ENCODE measurements at places on chromosomes 2 and 18.

GRCh38 chr2:127531221-127531648 is 4.2 kb upstream of the MYO7B start:
- DNase-seq = no peak

GRCh38 chr2:166376488-166376828 is 714 bp upstream of the SCN9A start:
- DNase-seq = no peak

GRCh38 chr2:85131116-85131515 is 2.1 kb upstream of the TCF7L1 start:
- no peak for DNase-seq

DNA sequence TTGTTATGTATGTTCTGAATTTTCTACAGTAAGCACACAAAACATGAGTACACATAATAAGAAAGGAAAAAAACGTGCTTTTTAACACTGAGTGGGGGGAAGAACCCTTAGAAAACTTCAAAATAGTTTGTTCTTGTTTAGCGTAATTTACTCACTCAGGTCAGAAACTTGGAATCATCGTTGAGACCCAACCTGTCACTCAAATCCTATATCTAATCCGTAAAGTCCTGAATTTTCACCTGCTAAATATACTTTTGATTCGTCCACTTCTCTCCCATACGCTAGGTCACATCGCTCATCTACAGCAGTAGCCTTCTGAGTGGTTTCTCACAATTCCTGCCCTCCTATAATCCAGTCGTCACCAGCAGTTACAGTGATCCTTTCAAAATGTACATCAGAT is 767 bp downstream of the TPRKB start:
- DNase-seq = no peak

DNA sequence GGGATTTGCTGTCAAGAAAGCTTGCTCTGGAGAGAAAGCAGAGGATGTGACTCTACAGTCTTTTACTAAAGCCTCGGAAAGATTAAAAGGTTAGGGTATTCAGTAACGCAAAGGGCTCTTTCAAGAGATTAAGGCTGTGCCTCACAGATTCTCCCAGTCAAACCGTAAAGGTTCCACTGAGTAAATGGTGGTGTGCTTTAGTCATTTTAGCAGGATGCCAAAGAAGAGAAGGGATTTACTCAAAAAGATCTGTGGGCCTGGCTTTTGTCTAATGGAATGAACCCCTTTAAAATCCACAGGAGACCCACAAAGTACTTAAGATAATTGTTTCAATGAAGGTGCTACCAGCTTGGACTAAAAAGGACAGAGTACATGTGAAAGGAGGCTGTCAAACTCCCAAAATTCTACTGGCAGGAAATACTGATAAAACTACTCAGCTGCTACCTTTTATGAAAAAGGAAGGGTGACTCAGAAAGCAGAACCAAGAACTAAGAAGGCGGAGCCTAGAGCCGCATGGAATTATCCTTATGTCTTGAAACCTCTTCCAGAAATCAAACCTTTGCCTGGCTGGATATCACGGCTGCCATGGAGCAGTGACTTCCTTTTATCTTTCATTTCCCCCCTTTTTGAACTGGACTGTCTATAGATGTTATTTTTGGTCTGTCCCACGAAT is 670.2 kb upstream of the ZEB2 start:
- no peak for DNase-seq

- no peak for DNase-seq
Observed at GRCh38 chr2:52749764-52750163, 1017.8 kb upstream of the CHAC2 start.

DNA sequence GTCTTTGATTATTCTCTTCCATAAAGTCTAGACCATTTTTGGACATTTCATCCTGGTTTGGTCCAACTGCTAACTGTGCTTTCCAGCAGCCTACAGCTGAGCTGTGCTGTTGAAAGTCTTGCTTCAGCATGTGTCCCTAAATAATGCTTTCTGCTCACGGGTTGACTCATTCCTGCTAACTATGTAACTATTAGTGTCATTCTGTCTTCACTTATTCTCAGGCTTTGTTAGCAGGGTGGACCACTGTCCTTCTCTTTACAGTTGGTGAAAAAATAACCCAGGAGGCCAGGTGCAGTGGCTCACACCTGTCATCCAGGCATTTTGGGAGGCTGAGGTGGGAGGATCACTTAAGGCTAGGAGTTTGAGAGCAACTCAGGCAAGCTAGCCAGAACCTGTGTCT is 8.9 kb downstream of the ADAM23 start:
- no peak for DNase-seq

GRCh38 chr2:104769096-104769495 is 84.8 kb upstream of the POU3F3 start:
- peak; percentile 14 for DNase-seq

DNA sequence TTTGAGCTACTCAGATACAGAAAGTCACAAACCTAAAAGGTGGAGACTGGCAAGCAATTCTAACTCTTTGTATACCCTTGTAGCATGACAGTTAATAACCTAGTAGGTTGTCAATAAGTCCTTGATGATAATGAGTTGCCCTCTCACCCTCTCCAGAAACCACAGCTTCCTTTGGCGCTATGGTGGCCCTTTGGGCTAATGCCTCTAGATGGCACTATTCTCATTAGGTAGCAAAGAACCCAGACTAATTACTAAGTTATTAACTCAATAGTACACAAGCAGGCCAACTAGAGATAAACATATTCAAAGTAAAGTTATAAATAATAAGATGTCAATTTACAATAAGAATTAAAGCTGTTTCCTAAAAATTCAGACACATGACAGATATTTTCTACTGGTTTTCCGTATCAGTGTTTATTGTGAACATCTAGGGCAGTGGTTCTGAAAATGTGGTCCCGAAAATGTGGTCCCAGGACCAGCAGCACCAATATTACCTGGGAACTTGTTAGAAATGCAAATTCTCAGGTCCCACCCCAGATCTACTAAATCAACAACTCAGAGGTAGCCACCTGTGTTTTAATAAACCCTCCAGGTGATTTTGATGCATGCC is 41.1 kb downstream of the LDAH start:
- no peak for DNase-seq

GRCh38 chr2:64466478-64467085 is 12.6 kb downstream of the LGALSL start:
- no peak for DNase-seq

GRCh38 chr18:2905854-2906703 is 59.3 kb downstream of the EMILIN2 start:
- peak; percentile 11 for DNase-seq

GRCh38 chr18:23020555-23021294 is 87.6 kb downstream of the RBBP8 start:
- no peak for DNase-seq

DNA sequence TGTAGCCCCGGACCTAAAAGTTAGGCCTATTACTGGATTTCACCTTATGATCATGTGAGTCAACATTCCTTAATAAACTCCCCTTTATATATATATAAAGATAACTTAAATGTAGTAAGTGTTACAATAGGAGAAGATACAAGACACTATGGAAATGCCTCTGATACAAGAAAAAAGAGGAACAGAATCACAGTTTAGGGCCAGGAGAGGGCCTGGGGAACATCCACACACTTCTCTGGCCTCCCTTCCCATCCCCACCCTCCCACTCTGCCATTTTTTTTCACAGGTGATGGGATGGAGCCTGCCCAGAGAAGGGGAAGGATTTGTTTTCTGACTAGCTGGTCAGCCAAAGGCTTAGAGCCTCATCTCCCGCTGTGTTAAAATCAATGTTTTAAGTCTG is 6.4 kb downstream of the CDC42EP3 start:
- DNase-seq = no peak

GRCh38 chr2:134623796-134624195 is 95.0 kb downstream of the TMEM163 start:
- DNase-seq = no peak

DNA sequence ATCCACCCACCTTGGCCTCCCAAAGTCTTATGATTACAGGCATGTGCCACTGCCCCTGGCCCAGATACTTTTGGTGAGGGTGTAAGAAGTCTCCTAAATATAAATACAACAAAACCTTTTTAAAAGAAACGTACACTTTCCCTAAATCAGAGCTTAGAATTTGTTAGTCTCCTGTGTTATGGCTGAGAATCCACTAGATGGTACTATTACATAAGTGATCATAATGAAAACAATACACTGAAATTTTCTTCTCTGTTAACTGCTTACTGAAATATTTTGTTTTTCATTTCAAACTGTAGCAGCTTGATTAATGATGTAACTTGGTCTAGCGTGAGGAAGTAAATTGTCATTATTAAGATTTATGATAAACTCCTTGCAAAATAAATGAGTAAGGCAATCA is 74.8 kb upstream of the FAM98A start:
- DNase-seq = no peak

GRCh38 chr2:65421432-65421748 is 11.0 kb downstream of the SPRED2 start:
- DNase-seq = no peak

GRCh38 chr2:208097801-208098200 is 26.5 kb downstream of the CRYGD start:
- DNase-seq = no peak

DNA sequence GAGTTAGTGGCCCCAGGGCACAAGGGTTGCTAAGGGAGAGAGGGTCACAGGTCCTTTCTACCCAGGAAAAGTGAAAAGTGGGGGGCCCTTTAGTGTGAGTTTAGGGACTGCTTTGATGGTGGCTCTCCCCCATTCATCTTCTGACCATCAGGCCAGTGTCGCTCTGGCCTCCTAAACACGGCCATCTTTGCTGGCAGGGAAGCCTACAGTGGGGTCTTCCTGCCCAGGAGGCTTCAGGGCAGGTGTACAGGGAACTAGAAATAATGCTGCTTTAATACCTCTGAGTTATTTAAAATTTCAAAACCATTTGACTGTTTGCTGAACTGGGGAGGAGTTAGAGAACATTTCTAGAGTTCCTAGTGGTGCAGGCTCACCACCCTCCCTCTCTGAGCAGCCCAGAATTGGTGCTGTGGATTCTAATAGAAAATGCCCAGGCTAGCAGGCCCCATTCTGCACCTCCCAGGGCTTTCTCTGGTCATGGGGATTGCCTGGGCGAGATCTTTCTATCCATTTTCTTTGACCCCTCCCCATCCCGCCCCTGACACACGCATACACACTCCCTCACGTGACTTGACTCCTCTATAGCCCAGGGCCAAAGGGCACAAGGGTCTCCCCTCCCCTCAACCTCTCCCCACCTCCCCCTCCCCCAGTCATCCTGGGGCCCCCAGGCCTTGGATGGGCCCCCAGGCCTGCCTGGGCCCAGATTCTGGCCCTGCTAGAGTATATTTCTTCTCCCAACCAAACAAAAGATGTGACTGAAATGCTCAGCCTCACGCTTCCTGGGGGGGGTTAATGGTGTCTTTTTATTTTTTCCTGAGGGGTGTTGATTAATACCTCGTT is 3.1 kb downstream of the PKDCC start:
- DNase-seq = no peak

- DNase-seq = no peak
Observed at GRCh38 chr2:7430869-7431641, 513.8 kb downstream of the RNF144A start.

GRCh38 chr2:46020416-46020815 is 276.8 kb upstream of the EPAS1 start:
- DNase-seq = no peak

DNA sequence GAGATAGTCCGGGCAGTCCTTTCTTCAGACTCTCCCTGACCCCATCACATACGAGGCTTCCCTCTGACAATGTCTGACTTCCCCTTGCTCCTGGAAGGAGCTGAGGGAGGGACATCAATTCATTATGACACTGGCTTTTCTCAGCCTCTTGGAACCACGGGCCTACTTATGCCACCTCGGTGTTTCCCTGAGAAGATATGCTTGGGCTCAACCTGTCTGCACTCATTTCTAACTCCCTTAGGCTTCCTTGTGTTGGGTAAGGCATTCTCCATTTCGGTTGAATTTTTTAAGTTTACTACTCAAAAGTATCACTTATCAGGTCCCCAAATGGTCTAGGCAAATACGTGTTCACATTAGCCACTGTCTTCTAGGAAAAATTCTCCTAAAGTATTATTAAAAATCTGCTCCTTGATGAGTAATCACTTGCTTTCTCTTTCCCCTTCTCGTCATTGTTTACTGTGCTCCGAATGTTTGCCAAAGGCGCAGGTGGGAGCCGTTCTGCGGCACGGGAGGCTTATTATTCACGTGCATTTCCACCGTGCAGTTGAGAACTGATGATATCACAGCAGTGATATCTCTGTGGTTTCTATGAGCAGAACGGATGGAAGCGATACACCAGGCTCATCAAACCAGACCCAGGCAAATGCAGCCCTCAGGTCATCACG is 33.1 kb downstream of the ARL4C start:
- no peak for DNase-seq

DNA sequence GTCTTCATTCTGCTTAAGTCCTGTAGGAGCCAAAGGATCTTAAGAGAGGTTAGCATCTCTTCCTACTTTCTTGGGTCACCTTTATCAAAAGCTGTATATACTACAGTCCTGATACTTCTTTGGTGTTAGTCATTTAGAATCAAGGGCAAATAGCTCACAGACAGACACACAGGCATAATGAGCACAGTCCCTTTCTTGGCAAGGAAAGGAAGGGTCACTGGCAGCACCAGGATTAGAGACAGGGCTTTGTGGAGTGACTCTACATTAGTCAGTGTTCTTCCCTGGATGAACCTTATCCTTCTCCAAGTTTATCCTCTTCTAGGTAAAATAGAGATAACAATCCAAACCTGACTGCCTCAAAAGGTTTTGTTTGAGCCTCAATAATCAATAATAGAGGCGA is 40.0 kb upstream of the NCKAP5 start:
- no peak for DNase-seq

- no peak for DNase-seq
Observed at GRCh38 chr2:74999468-74999867, 41.0 kb downstream of the POLE4 start.

- DNase-seq = no peak
Observed at GRCh38 chr2:160434254-160434948, 59.2 kb downstream of the RBMS1 start.

- no peak for DNase-seq
Observed at GRCh38 chr2:230671117-230671516, 41.5 kb upstream of the CAB39 start.

DNA sequence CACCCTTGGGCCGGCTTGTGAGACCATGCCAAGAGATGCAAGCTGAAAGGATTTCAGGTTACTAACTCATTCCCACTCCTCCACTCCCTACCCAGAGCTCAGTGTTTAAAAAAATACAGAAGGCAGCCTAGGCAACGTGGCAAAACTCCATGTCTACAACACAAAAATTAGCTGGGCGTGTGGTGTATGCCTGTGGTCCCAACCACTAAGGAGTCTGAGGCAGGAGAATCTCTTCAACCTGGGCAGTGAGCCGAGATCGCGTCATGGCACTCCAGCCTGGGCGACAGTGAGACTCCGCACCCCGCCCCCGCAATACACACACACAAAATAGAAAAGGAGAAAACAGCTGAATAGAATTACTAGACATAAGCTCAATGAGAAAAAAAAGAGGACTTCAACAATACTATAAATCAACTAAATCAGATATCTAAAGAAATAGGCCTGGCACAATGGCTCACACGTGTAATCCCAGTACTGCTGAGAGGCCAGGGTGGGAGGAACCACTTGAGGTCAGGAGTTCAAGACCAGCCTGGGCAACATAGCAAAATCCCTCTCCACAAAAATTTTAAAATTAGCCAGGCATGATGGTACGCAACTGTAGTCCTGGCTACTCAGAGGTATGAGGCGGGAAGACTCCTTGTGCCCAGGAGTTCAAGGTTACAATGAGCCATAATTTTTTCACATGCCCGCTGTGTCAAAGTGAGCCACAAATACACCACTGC is 10.1 kb downstream of the IWS1 start:
- DNase-seq = peak; percentile 90

Measured in AG09319 (cell line).